ENCODE measurements at places on chromosomes 5 and 9.

GRCh38 chr9:131671133-131671520, 68.7 kb downstream of the RAPGEF1 start:
- no peak for DNase-seq

- DNase-seq: peak; percentile 7
These were observed 4.3 kb downstream of the ERAP2 start for GRCh38 chr5:96880444-96881164.

GRCh38 chr9:135885100-135885853, 22.1 kb downstream of the CAMSAP1 start:
- no peak for DNase-seq

- no peak for DNase-seq
These were observed 57.3 kb upstream of the LHFPL2 start for GRCh38 chr5:78705826-78706225.

- DNase-seq: peak; percentile 62
These were observed 326.5 kb downstream of the ZSWIM6 start for GRCh38 chr5:61658592-61659008.

Data from amniotic stem cell (primary cell).